ENCODE measurements at places on chromosomes 2 and 18.

DNA sequence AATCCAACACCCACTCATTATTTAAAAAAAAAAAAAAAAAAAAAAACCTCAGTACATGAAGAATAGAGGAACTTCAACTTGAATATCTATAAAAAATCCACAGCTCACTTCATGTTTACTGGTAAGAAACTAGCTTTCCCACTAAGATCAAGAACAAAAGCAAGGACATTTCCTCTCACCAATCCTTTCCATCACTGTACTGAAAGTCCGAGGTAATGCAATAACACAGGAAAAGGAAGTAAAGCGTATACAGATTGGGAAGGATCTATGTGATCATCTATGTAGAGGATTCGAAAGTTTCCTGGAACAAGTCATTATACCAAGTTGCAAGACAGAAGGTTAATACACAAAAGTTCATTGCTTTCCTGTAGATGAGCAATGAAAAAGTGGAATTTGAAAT is 63.2 kb downstream of the ROCK2 start:
- no peak for DNase-seq

DNA sequence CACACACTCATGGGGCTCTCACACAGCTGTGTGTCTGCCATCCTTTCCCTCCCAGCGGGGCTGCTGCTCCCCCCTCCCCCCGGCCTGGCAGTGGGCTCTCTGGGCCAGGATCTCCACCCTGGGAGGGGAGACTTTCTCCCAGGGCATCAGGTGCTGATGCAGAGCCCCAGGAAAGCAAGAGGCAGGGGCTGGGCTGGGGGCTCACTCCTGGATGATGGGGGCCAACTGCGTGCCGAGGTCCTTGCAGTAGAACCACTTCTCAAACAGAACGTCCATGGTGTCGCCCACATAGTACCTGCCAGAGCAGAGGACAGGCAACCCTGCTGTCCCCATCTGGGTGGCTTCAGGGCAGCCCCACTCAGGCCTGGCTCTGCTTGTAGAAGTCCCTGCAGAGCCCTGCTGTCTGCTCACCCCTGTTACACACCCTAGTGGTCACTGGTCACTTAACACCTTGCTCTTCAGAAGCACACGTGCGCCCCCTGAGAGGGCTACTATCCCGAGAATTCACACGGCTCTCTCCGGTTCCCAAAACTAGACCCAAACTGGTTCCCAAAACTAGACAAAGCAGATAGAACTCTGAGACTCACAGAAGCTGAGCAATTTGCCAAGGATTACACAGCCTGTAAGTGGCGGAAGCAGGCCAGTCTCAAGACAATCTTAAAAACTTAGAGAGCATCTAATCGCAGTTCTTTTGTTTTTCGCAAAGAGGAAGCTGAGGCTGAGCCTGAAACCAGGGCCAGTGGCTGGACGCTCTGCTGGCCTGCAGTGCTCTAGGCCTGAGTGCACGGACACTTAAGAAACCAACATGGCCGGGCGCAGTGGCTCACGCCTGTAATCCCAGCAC is 6.6 kb upstream of the OXER1 start:
- peak; percentile 65 for DNase-seq

DNA sequence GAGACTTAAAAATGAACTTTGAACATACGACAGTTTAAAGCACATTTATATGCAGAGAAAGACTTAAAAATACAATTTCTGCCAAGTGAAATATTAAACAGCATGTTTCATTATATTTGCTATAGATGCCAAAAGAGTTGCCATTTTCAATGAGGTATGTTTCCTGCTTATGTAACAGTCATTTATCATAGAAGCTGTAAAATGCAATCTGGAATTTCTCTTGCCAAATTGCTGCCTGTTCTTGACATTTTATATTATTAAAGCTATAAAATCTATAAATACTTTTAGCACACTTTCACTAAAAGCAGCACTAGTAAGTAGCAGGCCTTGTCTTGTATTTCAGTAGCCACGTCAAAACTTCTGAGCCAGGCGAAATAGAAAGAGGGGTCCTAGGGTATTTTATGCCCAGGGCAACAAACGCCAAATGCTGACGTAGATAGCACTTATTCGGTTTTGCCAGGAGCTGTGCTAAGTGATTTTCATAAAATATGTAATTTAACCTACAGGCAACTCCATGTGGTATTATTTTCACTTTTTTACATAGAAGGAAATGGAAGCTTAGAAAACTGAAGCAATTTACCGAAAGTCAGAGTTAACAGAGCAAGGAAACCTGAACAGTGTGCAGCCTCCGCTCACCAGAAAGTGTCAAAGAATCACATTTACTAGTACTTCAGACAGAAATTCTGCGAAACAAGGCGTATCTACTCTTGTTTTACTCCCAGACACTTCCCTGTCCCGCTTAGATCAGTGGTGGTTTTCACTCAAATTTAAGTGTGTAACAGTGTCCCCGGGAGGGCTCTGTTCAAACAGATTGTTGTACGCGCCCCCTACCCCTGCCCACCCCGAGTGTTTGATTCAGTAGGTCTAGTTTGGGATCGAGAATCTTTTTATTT is 1.2 kb upstream of the CYP20A1 start:
- no peak for DNase-seq

DNA sequence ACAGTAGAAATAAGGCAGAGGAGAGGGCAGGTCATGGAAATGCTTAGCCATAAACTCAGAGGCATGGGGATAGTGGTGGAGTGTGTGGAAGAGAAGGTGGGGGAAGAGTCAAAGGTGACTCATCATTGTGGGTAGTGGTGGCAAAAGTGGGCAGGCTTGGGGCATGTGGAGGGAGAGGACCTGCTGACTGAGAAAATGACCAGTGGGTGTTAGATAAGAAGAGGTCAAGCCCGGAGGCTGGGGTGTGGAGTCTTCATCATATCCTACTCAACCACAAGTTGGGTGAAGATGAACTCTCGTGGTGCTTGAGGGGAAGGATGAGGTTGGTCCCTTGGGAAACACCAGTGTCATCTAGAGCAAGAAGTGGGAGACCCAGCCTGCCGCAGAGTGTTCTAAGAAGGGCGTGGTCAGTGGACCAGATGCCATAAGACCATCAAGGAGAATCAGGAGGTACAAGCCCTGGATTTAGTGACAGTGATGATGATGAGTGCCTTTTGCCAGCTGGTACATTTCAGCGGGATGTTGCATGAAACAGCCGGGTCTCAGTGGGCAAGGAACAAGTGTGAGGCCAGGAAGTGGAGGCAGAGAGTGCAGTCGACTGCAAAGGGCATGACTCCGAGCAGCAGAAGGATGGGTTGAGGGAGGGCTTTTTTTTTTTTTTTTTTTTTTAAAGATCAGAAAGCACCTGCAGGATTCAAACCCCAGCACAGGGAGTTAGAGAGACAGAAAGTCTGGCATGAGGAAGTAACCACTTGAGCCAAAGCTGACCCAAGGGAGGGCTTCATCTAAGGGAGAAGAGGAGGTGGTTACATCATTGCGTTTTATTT is 122.6 kb upstream of the SPRED2 start:
- no peak for DNase-seq

DNA sequence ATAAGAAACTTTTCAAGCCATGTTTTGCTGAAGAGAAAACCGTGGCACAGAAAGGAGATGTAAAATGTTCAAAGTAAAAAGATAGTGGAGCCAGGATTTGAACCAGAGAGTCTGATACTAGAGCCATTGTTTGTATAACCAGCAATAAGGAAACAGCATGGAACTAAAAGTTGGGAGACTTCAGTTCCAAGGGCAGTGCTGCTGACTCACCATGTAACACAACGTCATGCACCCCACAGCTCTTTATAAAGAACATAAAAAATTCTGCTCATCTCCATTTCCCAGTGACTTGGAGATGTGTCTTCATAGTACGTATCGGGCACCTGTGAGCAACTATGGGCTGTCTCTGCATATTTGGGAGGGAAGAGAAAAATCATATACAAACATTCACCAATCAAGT is 353.0 kb upstream of the PIK3C3 start:
- DNase-seq = no peak

GRCh38 chr2:168145426-168146310 is 101.7 kb downstream of the STK39 start:
- DNase-seq = no peak

DNA sequence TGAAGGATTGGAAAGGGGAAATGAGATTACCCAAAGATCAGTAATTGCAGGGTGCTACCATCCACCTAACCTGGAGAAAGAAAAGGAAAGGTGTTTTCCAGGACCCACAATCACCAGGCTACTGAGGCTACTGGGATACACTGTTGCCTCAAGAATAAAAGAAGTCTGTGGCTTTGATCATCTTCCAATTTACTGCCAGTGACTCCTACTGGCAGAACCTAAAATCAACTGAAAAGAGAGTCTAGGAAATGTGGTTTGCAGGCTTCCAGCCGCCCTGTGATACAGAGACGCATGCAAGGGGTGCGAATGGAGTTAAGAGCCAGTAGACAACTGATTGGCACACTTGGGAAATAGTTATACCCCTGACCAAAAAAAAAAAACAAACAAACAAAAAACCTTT is 16.6 kb upstream of the TTL start:
- peak; percentile 29 for DNase-seq

DNA sequence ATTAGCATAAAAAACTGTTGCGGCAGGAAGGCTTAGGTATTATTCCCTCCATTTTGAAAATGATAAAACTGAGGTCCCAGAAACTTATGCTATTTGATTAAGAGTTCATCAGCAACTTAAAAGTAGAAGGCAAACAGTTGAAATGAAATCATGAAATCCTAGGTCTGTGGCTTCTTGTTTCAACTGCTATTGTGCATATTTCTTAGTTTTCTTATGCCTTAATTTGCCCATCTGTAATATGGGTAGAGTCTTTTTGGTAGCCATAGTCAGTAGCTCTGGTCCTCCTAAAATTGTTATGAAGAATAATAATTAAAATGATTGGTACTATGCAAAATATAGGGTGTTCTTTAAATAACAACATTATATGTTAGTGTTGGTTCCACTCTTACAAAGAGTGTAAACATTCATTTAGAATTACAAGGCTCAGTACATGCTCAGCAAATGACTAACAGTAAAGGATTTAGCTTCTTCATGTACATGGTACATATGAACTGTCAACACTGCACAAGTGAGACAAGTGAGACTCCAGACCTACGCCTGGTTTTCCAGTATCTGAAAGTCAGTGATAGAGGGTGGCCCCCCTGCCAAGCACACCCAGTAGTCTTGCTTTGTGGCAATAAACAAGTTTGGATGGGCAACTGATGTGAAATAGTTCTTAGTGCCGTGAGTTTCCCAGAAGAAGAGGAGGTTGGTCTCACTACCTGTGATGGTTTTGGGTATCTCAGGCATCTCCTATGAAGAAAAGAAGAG is 9.6 kb downstream of the IL1A start:
- DNase-seq = no peak

DNA sequence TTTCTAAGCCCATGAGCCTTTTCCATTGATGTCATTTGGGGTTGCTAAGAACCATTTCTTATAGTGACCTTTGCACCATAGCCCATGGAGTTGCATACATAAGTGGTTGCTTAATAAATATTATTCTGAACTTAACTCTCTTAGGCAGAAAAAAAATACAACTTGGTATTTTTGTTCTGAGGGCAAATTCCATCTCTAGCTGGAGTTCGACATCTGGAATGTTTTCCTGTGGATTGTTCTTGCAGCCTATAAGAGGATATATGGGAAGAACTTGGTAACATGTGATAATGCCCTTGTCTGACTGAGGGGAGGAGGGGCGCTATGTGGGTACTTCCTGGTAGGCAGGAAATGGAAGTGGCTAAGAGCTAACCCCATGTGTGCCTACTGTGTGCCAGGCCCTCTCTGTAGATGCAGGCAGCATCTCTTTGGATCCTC is 20.7 kb downstream of the IGFBP2 start:
- no peak for DNase-seq

GRCh38 chr2:178912416-178913048 is 105.3 kb upstream of the TTN start:
- no peak for DNase-seq

DNA sequence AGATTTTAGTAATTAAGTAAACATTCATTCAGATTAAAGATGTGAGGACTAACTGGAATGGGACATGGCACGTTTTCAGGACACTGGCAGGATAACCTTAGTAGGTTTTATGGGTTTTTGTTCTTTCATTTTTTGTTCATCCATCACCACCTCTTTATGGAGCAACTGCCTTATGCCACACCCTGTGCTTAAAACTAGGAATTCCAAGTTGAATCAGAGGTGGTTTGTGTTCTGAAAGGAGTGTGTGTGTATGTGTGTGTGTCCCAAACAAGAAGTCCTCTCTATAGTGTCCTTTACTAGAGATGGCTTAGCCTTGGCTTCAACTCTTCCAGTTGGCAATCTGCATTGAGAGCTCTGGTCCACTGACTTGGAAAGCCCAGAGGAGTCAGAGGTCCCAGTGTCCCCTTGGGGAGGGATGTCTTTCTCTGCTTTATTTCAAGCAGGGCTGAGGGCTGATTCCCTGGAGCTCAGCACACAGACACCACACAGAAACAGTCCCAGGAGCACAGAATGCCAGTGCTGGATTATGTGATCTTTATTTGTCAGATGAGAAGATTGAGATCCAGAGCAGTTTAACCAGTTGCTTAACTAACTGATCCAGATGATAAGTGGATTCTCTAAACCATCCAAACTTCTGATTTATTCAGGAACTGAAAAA is 25.2 kb downstream of the RHOB start:
- DNase-seq = no peak

GRCh38 chr2:238101891-238102841 is 2.0 kb downstream of the ESPNL start:
- DNase-seq = no peak

- DNase-seq = no peak
These were observed 55.7 kb downstream of the CCDC93 start for GRCh38 chr2:117958186-117958585.

DNA sequence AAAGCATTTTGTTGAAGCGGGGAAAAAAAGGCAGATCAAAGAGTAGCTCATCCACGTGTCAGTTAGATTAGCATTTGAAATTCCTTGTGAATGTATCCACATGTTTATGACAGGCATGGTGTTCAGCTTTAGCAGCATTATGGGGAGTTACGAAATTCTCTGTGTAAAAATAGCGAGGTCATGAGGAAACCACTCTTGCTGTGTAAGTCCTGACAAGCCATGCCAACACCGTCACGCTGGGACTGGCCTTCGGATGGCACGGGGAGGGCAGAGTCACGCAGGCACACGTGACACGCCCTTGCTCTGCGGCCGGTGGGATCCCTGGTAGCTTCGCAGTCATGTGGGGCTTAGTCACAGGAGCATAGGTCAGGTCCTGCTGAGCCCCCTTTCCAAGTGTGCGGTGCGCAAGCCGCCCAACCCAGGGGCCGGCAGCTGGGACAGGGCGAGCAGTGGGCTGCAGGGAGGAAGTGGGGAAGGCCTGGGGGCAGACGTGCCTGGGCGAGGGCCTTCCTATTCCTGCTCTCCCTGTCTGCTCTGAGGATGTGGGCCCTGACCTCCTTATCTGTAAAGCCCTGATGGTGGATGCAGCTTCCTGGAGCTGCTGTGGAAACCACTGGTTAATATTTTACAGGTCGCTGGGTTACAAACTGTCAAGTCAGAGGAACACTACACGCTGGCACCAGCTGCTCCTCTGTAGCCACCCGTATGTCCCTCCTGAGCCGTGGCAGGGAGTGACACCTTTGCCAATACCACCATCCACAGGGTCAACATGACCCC is 18.0 kb downstream of the MBP start:
- DNase-seq = no peak

- DNase-seq = no peak
These were observed 42.3 kb downstream of the SMAD2 start for GRCh38 chr18:47888156-47888555.

Measured in SW 1271 (cell line).